Mesothelial cell of epicardium (in vitro differentiated cells): ENCODE measurements at places on chromosomes 4 and X. TPM values are rescaled to one million over a fixed set of nuclear protein-coding genes. Genes with fewer than 3 reads are reported as not detected.

The TGIF2LX gene
- total RNA-seq = not detected in 3 replicates

DNA sequence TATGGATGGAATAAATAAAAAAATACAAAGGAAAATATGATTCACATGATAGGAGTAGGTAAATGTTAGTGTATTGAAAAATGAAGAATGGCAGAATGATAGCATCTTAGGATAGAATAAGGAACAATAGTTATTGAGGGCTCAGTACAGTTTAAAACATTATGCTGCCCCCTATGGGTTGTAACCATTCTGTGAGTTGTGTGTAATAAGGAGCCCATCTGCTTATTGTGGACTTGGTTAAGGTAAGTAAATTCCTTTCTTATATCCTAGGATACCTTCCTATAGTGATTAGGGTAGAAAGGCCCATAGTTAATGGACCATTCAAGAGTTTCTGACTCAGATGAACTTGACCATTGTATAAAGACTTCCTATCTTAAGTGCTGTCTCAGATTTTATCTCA is 195.8 kb downstream of the PDHA2 start:
- DNase-seq = no peak

DNA sequence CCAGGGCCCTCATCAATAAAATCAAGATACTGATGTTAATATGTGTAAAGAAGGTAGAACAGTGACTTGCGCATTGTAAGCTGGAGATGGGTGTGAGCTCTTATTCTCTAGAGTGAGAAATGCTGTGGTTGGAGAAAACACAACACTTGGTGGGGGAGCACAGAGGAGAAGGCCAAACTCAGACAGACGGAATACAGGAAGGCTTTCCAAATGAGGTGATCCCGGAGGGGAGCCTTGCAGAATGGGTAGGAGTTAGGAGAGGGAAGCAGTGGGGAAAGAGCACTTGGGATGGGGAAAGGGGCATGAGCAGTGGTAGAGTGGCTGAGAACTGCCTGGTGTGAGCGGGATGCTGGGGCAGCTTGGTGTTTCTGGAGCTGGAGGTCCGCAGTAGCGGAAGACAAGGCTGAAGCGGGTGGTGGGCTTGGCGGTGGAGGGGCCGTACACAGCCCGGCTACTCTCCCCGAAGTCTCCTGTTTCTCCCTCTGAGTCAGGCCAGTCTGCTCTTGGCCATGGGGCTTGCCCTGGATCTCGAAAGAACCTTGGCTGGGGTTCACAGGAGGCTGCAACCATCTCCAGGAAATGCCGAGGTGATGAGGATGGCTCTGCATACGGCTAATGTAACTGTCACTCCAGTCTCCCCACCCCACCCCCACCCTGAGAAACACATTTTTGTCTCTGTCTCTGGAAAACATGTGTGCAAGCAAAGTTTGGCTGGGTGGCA is 11.3 kb upstream of the PLAC1 start:
- DNase-seq = no peak

DNA sequence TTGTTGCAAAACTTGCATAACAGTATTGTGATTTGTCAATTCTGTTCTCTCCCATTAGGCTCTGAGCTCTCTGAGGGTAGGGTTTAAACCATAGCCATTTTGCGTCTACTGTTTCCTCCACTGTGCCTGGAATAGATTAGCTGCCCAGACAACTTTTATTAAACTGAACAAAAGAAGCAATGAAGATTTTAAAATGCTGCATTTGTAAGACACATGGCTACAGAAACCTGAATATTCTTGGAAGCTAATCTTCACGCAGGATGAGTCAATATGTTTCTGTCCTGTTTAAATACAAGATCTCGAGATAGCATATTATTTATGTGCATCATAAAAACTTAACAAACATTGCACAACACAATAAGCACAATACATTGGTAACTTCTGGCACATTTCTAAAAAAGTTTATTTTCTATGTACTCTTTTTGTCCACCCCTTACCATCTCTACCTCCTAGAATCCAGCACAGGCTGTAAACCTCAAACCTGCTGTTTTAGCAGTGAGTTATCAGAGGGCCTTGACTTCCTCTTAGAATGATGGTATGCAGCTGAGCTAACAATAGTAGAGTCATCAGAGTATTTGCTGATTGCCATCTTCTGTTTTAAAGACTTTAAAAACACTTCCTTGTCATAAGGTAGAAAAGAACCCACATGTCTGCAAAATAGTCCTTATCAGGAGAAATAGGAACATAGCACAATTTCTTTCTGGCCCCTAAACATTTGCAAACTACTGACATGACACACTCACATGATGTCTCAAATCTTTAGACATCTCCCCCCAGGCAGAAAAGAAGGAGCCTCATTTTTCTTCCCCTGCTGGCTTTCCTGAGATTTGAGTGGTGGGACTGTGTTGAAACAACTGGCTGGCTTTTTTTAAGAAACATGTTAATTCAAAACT is 10.6 kb upstream of the CCNG2 start:
- no peak for DNase-seq

The UFSP2 gene
- 30.6 to 37.2 TPM (median 36.1 TPM) in 3 replicates for total RNA-seq

GRCh38 chr4:139208404-139208945 is 31.5 kb upstream of the ELF2 start:
- no peak for DNase-seq

The KIAA1210 gene
- 0.50 to 0.82 TPM (median 0.56 TPM) in 3 replicates for total RNA-seq

DNA sequence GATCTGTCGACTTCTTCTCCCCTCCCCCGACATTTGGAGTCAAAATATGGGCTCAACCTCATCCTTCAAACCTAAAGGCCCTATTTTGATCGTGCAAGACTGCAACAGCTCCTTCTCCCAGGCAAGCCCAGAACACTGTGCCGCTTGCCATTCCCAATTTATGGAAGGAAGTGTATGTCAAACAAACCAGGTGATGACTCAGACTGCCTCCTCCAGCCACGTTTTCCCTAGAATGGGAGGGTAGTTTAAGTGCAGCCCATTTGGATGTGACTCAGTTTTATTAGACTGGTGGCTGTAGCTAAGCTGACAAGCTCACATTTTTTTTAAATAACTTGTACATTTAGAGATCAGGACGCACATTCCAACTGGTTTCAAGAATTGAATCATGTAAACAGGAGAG is 570.4 kb upstream of the DIPK2B start:
- DNase-seq = no peak

DNA sequence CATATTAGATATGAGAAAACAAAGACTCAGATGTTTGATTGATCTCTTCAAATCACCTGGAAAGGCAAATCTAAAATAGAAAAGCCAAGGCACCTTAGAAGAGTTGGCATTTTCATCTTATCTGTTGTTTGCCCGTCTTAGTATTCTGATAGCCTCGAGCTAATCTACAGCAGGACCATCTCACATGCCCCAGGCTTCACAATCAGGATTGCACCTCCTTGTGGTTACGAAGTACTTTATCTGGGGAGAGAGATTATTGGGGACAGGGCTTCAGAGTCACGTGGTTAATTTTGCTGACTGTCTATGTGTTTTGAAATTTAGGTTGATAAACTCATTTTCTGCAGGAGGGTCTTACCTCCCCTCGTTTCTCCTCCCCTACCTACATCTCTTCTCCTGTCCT is 313.1 kb upstream of the ANXA10 start:
- no peak for DNase-seq

DNA sequence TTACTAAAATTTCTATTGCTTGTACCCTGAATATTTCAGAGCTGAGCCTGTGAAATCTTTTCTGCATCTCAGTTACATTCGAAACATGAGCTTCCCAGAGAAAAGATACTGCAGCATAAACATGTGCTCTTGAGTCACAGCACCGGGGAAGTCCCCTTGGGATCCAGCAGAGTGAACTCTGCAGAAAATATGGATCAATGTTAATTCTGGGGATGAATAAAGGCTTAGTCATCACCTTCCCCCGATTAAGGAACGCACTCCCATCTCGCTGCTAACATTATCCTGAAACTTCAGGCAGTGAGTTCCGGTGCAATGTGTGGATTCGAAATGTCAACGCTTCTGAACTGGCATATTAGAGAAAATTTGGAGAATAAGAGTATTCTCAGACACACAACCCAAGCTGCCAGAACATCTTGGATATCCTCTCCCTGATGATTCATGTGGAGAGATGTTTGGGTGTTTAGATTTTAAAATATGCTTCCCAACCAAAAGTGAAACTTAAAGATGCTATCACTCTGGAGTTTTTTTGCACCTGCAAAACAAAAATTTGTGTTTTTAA is 90.8 kb downstream of the IRF2 start:
- no peak for DNase-seq
